GM23338 (cell line): ENCODE measurements at places on chromosomes 7 and 10. TPM values are rescaled to one million over a fixed set of nuclear protein-coding genes. Genes with fewer than 3 reads are reported as not detected.

DNA sequence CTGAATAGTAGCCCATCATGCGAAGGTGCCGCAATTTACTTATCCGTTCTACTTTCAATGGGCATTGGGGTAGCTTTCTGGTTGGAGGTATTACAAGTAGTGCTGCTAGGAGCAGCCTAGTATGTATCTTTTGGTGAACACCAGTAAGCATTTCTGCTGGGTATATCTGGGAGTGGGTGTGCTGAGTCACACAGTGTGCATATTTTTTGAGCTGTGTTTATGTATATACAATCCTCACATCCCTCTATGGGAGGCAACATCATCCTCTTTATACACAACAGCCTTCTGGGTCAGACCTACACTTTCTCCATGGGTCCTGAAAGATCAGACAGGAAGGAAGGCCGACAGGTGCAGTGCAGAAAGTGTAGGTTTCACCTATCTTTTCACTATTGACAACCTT lies 36.3 kb downstream of the PYROXD2 start:
- DNase-seq: no peak

The CNNM1 gene
- total RNA-seq: 0.74 and 0.90 TPM in 2 replicates

GRCh38 chr10:5811387-5811821 lies 1.8 kb downstream of the GDI2 start:
- DNase-seq: peak; percentile 39

GRCh38 chr7:75984130-75985008 lies 10.0 kb downstream of the TMEM120A start:
- DNase-seq: no peak

DNA sequence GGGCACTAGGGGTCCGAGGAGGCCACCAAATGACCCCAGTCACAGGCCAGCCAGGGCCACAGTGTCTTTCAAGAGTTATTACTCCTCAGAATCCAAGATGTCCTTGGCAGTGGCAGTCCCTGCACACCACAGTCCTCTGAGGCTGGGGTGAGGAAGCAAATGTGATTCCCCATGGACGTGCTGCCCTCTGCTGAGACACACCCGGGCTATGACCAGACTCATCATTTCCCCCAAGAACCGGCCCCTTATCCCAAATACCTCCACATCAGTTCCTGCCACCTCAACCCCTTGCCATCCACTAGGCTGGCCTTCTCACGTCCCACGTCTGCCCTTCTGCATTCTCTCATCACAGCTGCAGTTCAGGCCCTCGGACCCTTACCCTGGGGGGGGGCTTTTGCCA lies 5.0 kb downstream of the PRKAG2 start:
- no peak for DNase-seq

GRCh38 chr7:27966219-27966780 lies 214.3 kb downstream of the JAZF1 start:
- DNase-seq: no peak

The CDNF gene
- total RNA-seq: 1.1 and 2.2 TPM in 2 replicates

GRCh38 chr7:38889079-38889478 lies 19.9 kb downstream of the VPS41 start:
- DNase-seq: no peak

The SEMA4G gene
- total RNA-seq: 7.3 and 8.5 TPM in 2 replicates

GRCh38 chr7:117405519-117405918 lies 21.8 kb downstream of the ASZ1 start:
- peak; percentile 41 for DNase-seq

DNA sequence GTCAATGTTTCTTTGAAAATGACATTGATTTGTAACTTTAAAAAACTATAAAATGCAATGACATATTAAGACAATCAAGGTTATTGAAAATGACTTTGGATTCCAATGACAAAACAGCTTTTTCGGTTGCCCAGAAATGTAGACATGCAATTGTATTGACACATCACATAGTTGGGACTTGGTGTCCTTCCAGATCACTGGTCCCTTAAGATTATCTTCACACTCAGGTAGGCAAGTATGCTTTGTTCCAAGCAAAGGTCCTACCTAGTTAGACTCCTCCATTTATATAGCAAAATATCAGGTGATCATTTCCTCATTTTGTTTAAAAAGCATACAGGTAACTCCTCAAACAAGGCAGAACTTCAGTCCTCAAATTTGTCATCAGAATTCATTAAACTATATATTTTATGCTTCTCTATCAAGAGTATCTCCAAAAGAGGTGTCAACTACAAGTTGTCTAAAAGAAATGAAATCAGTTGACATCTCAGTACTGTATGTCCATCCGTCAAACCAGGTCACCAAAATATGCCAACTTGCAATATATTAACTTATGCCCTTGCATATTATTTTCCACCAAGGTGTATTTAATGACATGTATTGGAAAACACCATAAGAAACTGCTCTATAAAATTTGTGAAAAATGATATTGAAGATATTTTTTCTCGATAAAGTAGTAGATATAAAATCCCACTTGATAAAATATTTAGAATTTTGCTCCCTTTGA lies 64.6 kb downstream of the TSPAN12 start:
- no peak for DNase-seq

DNA sequence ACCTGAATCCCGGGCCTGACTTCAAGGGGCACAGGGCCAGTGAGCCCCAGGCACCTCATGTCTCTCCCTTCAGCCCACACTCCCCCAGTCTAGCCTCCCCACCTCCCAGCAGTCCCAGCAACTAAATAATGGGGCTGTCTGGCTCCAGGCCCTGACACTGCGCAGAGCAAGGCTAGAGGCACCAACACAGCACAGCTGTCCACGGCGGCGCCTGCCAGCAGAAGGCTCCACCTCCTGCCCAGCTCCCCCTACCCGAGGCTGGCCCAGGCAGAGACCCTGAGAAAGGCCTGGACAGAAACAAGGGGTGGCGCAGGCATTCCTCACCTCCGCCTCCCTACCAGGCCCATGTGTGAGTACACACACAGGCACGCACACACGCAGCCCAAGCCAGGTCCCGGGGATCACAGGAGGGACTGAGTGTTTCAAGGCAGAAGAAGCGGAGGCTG lies 6.1 kb downstream of the KCNH2 start:
- DNase-seq: no peak

The ALOX5 gene
- 5.4 and 5.7 TPM in 2 replicates for total RNA-seq

GRCh38 chr7:91518058-91518457 lies 253.8 kb downstream of the FZD1 start:
- DNase-seq: no peak
